ENCODE measurements at places on chromosomes 2 and 18.

DNA sequence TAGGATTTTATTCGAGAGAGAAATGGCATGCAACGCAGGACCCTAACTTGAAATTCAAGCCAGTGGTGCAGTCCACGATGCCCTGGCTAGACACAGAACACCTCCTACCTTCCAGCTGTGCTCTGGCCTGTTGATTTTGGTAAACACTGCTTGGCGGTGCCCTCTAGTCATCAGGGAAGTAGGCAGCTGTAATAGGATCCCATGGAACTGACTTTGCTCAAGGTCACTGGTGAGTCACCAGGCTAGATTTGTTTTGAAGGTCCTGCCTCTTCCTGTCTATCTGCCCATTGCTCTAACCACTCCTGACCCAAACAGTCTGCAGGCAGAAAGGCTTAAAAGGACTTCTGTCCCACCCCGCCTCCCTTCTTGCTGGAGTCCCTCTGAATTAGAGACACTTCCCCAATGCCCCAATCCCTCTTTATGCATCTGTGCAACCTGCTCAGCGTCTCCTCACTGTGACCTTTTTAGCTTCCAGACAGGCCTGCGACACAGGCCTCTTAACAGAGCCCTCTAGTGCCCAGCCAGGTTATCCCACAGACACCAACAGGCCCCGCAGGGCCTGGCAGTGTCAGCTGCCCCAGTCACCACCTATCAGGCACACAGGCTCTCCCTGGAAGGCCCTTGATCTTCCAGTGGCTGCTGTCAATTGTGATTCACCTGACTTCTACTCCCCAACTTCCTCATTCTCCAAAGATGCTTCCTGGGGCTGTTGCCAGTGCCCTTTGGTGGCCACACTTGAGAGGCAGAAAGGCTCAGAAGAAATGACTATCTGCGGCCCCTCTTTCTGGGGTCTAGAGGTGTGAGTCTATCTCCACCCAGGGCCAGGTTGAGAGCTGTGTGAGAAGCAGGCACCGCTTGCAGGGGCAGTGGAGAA is 5.2 kb downstream of the TMEM127 start:
- peak; percentile 90 for DNase-seq

DNA sequence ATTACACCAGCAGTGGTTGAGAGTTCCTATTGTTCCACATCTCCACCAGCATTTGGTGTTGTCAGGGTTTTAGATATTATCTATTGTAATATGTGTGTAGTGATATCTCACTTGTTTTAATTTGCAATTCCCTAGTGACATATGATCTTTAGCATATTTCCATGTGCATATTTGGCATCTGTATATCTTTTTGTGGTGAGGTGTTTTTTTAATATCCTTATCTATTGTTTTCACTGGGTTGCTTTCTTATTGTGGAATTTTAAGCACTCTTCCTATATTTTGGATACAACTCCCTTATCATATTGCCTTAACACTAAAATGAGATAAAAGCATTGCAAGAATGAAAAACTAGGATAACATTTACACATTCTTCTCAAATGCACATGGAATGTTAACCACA is 453.9 kb upstream of the FSIP2 start:
- DNase-seq, result no peak

GRCh38 chr2:142435847-142436246 is 305.0 kb upstream of the LRP1B start:
- no peak for DNase-seq

DNA sequence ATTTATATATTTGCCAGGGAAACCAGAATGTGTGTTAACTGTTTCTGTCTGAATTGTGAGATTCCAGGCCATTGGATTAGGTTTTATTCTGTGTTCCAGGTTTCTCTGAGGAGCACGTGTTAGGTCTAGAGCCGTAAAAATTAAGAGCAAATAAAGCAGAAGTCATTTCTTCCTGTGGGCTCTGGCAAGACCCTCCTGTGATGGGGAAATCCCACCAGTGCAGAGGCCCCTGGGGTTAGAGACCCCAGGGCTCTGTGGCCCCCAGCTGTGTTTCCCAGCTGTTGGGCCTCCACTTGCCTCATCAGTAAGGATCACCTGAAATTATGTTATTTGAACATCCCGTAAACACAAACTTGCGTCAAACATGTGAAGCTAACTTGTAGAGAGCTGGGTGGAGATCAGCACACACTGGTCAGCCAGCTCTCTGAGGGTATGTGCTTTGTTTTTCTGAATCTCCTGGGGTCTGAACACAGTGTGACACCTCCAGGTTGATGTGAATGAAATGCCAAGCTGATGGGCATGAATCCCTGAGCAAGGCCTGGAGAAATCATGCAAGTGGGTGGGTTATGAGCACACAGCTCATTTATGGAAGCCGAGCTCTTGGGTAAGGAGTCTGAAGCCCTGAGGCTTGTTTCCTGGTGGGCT is 50.3 kb downstream of the HK2 start:
- DNase-seq, result no peak

- no peak for DNase-seq
Measured at GRCh38 chr2:127183771-127184170, 36.3 kb downstream of the CYP27C1 start.

GRCh38 chr2:138494265-138494966 is 7.2 kb upstream of the SPOPL start:
- no peak for DNase-seq

- peak; percentile 25 for DNase-seq
Measured at GRCh38 chr2:208046686-208047085, 21.4 kb upstream of the PLEKHM3 start.

DNA sequence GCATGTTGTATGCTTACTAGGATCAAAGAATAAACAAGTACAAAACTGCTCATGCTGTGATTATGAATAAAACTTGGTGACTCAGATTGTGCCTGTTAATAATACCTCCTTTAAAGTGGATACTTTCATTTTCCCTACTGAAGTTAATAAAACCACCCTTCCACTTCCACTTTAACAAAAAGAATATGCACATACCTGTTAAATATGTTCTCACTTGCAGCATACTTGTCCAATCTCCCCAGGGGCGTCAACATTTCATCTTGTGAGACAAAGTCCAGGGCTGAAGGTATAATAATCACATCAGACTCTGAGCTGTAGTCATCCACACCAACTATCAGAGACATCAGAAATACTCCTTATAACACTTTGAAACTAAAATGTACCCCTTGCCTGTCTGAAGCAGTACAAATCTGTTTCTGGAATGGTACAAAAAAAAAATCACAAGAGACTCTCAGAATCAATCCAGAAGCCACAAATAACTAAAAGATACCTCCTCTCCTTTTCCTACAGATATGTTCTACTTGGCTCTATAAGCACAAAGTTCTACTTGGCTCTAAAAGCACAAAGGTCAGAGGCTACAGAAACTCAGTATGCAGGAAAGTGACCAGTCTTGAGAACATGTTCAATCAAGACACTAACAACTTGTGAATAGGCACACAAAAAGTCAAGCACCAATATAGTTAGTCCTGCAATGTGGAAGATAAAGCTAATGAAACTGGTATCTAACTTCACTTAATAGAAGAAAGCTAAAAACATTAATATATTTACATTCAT is 19.3 kb downstream of the PPP4R1 start:
- no peak for DNase-seq

DNA sequence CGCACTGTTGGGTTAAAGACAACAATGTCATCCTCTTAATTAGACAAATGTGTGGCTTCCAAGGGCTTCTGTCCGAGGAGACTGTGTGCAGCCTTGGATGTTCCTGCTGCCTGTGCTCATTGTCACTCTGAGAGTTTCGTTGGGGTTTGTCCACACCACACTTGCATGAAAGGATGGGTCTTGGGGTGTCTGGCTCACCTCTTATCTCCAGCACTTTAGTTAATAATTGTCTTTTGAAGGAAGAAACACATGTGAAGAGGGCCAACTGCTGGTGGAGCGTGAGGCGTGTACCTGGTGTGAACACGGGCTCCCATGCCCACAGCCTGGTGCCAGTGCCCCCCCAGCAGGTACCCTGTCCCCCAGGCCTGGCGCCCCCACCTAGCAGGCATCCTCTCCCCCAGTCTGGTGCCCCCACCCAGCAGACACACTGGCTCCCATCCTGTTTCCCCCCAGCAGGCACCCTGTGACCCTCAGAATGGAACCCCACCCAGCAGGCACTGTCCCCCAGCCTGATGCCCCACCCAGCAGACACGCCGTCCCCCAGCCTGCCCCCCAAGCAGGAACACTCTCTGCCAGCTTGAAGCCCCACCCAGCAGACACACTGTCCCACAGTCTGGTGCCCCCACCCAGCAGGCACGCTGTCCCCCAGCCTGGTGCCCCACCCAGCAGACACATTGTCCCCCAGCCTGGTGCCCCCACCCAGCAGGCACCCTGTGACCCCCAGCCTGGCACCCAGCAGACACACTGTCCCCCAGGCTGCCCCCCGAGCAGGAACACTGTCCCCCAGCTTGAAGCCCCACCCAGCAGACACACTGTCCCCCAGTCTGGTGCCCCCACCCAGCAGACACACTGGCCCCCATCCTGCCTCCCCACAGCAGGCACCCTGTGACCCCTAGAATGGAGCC is 96.3 kb upstream of the TMEM18 start:
- no peak for DNase-seq

DNA sequence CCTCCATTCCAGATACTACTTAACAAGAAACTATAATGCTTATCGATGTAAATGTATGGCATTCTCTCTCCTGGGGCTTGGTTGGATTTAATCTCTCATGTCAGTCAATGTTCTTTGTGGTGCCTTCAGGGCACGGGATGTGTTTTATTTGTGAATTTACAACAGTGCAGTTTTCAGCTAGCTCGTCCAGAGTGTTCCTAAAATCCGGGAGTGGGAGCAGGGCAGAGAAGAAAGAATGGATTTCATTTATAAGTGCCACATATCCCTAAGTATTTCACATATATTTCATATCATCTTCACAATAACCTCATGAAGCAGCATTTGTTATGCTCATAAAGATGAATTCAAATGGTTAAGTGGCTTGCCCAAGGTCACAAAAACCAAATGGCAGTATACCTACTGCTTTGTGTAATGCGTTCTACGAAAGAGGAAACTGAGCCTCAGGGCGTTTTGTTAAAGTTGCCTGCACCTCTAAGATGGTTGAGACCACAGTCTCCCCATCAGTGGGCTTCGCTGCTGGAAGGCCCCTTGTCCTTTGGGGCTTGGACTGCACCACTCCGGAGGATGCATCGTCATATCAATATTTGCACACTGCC is 134.7 kb upstream of the MGAT5 start:
- DNase-seq, result peak; percentile 23

DNA sequence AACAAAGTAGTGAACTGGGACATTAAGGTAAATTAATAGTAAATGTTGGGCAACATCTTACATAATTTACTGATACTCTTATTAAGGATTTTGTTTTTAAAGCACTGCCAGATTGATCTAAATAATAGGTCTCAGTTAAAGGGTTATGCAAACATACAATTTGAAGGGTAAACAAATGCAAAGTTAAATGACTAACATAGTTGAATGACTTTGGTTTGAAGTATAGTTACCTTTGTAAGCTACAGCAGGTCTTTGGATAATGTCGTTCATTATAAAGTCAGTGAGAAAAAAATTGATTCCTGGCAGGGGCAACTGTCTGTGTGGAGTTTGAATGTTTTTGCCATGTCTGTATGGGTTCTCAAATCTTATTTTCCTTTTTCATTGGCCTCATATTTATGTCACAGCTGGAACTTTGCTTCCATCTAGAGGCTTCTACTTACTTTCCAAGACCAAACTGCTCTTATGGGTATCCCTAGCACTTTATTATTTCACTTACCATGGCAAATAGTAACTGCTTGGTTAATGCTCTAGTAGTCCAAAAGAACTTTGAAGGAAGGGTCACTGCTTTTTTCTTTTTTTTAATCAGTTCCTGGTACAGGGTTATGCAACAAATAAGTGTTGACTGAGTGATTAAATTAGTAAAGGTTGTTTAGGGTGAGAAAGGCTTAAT is 107.8 kb downstream of the NBEAL1 start:
- DNase-seq, result peak; percentile 32

GRCh38 chr2:190304404-190304803 is 15.2 kb downstream of the HIBCH start:
- DNase-seq, result no peak

DNA sequence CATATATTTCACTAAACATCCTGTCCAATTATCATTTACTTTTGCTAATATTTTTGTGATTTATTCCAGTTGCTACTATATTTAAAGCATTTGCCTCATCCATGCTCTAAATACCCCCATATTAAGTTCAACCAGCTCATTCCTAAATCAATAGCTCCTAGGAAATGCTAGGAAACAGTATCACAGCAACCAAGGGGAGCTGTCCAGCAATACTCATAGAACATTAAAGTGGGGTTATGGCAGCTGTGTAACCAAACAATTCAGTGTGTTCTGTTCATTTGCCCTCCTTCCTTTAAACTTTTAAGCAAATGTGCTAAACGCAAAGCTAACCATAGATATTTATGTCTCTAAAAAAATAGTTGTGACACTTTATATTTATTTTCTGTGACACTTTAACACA is 41.1 kb downstream of the ACVR1C start:
- no peak for DNase-seq

DNA sequence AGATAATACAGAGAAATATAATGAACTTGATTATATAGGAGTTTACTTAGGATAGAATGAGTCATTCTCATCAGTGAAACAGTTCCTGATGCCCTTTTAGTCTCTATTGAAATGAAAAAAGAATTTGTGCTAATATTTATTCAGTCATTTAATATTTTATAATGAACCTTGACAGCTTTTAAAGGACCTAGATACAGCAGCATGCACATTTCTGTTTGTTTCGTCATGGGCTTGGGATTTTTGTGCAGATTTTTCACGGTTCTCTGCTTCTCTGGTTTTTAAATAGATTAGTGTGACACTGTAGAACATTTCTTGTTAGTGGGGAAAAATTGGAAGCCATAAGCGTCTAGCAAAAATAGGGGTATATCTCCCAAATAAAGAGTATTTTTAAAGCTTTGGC is 60.7 kb downstream of the NABP1 start:
- peak; percentile 58 for DNase-seq

DNA sequence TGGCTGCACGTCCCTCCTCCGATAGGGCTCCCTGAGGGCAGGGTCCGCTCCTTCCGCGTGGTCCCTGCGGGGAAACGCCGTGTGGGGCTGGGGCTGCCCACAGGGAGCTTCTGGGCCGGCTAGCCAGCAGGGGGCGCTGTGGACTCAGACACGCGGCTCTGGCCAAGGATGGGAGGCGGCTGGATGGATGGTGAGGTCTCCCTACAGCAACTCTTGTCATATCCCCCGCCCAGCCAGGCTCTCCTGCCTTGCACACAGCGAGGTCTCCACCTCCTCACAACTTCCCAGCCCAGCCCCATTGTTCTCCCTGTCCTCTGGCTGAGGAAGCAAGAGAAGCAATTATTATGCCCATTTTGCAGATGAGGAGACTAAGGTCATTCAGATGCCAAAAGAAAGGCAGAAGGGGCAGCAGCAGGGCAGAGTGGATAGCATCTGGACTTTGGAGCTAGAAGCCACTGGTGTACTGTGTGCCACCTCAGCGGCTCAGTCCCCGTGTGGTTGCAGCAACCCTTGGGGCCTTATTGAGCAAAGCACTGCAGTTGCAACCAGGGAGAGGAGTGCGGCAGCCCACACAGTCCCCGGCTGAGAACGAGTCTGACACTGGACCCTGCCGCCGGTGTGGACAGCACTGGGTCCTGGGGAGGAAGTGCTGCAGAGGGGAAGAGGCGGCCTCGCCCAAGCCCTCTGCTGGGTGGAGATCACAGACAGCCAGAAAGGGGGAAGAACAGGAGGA is 99.0 kb downstream of the ZFP36L2 start:
- no peak for DNase-seq

- DNase-seq, result no peak
Measured at GRCh38 chr18:21369146-21369545, 127.1 kb downstream of the GREB1L start.

All from adipocyte (in vitro differentiated cells).